GM23248 (cell line): ENCODE measurements at places on chromosomes 6 and 20. TPM values are rescaled to one million over a fixed set of nuclear protein-coding genes. Genes with fewer than 3 reads are reported as not detected.

The KCNK5 gene
- polyA plus RNA-seq: not detected in 2 replicates

The SRXN1 gene
- 57.8 and 58.6 TPM in 2 replicates for polyA plus RNA-seq

The HLA-DQB2 gene
- polyA plus RNA-seq: not detected in 2 replicates

The CEP85L gene
- polyA plus RNA-seq: 11.7 and 12.4 TPM in 2 replicates

GRCh38 chr6:128570680-128571063 is 50.3 kb upstream of the PTPRK start:
- no peak for DNase-seq
- H3K4me3 ChIP-seq: peak overlapping the region; percentile 60
- H3K36me3 ChIP-seq: no peaks in the 10 kb centered on the region

- no peaks in the 10 kb centered on the region for H3K36me3 ChIP-seq
- DNase-seq: no peak
- H3K4me1 ChIP-seq: peaks cover 22% of the 10 kb centered on the region
Observed at GRCh38 chr20:33419140-33419974, 18.0 kb upstream of the CDK5RAP1 start.

DNA sequence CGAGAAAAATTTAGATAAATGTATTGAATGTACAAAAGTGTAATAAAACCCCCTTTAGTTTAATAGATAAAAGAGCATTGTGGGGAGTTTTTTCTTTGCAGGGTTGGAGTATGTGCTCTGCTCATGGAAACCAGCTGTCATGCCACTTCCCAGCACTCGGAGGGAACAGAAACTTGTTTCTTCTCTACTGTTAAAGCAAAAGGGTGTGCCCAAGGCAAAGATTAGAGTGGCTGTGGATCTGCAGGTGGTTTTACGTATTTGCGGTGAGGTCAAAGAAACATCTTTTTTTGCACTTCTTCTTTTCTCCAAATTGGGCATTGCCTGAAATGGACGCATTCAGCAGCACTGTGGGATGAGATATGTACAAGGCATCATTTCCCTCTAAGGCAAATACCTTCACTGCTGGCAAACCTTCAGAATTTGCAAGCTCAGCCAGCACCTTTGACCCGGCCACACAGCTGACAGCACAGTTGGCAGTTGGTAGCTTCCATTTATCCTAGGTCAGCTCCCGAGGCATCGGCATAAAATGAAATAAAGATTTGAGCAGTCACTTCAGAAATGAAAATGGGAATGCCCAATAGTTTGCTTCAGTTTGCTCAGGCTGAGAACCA is 178.4 kb upstream of the EYA4 start:
- H3K27me3 ChIP-seq: no peaks in the 10 kb centered on the region
- H3K4me1 ChIP-seq: peaks cover 9% of the 10 kb centered on the region
- no peak overlapping the region for H3K4me3 ChIP-seq
- no peak overlapping the region for H3K27ac ChIP-seq

- H3K27me3 ChIP-seq: peaks cover 20% of the 10 kb centered on the region
- H3K27ac ChIP-seq: no peak overlapping the region
- no peaks in the 10 kb centered on the region for H3K36me3 ChIP-seq
Observed at GRCh38 chr6:99350573-99350972, 1.1 kb upstream of the FAXC start.

- peaks cover 16% of the 10 kb centered on the region for H3K27me3 ChIP-seq
- peaks cover 11% of the 10 kb centered on the region; the same call in 1 of the 2 replicates for H3K4me1 ChIP-seq
- no peak overlapping the region for H3K27ac ChIP-seq
- H3K4me3 ChIP-seq: no peak overlapping the region
Observed at GRCh38 chr6:39773782-39774181, 18.4 kb upstream of the DAAM2 start.

- no peak overlapping the region for H3K27ac ChIP-seq
- H3K4me3 ChIP-seq: no peak overlapping the region
- no peaks in the 10 kb centered on the region for H3K36me3 ChIP-seq
- no peak for DNase-seq
- H3K4me1 ChIP-seq: no peaks in the 10 kb centered on the region
Observed at GRCh38 chr6:154672086-154672485, 61.1 kb upstream of the SCAF8 start.

- H3K27ac ChIP-seq: peak within 1 kb of the TSS; percentile 99
- peaks cover 31% of the 10 kb centered on the region for H3K4me1 ChIP-seq
- H3K4me3 ChIP-seq: peak within 1 kb of the TSS; percentile 88
Observed at GRCh38 chr6:150865406-150866146, at the start of gene MTHFD1L. TSS of gene MTHFD1L (plus strand) at chr6:150865702. CDS start at chr6:150865823, 121 bp downstream.

DNA sequence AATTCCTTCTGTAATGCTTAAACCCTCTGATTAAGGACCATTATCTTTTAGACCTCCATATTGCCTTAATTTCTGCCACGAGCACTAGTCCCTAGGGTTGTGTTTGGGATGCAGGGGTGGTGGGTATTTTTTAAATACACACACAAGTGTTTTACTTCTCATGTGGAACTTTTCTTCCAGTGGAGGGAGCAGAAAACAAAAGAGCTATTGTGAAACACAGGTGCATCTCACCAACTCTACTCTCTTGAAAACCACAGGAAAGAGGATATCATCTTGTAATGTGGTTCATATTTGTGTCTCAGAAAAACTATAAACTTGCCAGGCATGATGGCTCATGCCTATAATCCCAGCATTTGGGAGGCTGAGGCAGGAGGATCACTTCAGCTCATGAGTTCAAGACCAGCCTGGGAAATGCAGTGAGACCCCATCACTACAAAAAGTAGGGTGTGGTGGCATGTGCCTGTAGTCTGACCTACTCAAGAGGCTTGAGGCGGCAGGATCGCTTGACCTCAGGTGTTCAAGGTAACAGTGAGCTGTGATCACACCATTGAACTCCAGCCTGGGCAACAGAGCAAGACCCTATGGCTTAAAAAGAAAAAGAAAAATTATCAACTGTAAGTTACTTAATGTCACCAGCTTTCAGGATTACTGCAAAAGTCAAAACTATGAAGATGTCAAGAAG is 37.3 kb downstream of the MRS2 start:
- no peaks in the 10 kb centered on the region for H3K36me3 ChIP-seq
- no peaks in the 10 kb centered on the region for H3K27me3 ChIP-seq
- no peaks in the 10 kb centered on the region for H3K4me1 ChIP-seq

DNA sequence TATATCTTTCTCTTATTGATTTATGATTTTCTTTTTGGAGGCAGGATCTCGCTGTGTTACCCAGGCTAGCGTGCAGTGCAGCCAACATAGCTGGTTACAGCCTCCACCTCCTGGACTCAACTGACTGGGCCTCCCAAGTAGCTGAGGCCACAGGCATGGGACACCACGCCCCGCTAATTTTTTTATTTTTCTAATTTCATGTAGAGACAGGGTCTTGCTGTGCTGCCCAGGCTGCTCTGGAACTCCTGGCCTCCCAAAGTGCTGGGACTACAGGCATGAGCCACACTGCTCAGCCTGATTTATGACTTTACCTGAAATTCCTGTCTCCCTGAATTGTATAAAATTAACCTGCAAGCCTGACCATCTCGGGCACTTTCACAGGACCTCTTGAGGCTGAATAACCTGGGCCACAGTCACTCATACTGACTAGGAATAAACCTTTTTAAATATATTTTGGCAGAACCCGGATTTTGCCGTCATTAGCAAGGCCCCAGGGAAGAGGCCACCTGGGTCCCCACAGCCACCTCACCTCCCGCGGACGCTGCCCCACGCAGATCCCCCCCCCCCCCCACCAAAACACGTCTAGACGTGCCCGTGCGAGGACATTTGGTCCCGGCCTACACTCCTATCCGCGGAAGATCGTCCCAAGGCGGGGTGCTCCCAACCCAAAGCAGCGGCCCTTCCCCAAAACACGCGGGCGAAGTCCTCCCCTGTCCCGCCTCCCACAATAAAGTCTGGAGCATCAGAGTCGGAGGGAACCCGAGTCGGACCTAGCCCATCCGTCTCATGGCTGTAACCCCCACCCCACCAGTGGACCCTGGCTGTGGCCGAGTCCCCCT is 902 bp downstream of the ZNF337 start:
- H3K4me3 ChIP-seq: peak overlapping the region; percentile 94
- peak; percentile 44 for DNase-seq
- peak overlapping the region; percentile 66 for H3K27ac ChIP-seq

- no peaks in the 10 kb centered on the region for H3K36me3 ChIP-seq
- H3K27me3 ChIP-seq: no peaks in the 10 kb centered on the region
- H3K4me1 ChIP-seq: peaks cover 29% of the 10 kb centered on the region
- no peak for DNase-seq
- no peak overlapping the region for H3K4me3 ChIP-seq
Observed at GRCh38 chr6:105482921-105483320, 80.0 kb upstream of the PREP start.

DNA sequence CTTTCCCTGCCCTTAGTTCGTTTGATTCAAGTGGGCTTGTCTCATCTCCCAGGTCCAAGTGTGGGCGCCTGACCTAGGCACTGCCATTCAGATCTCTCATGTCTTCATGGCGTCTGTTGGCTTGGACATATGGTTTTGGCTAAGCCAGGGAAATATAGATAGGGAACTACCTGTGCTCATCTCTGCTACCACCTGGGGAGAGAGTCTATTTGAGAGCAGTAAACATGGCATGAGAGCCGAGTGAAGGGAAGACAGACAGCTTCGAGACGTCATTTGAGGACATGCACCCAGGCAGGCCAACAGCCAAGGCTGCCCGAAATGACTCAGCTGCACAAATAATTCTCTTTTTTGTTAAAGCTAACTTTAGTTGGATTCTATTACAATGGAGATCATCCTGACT is 370.7 kb upstream of the AGPAT4 start:
- no peaks in the 10 kb centered on the region for H3K36me3 ChIP-seq
- no peak overlapping the region for H3K4me3 ChIP-seq
- DNase-seq: peak; percentile 48
- no peak overlapping the region for H3K27ac ChIP-seq
- no peaks in the 10 kb centered on the region; the same call in 1 of the 2 replicates for H3K4me1 ChIP-seq
- no peaks in the 10 kb centered on the region for H3K27me3 ChIP-seq

GRCh38 chr6:156102129-156102528 is 646.5 kb upstream of the NOX3 start:
- H3K27ac ChIP-seq: no peak overlapping the region
- no peaks in the 10 kb centered on the region for H3K36me3 ChIP-seq
- peak; percentile 1 for DNase-seq
- no peaks in the 10 kb centered on the region for H3K27me3 ChIP-seq
- H3K4me3 ChIP-seq: no peak overlapping the region

- H3K27me3 ChIP-seq: no peaks in the 10 kb centered on the region
- no peak for DNase-seq
- no peaks in the 10 kb centered on the region for H3K36me3 ChIP-seq
Observed at GRCh38 chr6:139187489-139187888, 52.6 kb downstream of the HECA start.

DNA sequence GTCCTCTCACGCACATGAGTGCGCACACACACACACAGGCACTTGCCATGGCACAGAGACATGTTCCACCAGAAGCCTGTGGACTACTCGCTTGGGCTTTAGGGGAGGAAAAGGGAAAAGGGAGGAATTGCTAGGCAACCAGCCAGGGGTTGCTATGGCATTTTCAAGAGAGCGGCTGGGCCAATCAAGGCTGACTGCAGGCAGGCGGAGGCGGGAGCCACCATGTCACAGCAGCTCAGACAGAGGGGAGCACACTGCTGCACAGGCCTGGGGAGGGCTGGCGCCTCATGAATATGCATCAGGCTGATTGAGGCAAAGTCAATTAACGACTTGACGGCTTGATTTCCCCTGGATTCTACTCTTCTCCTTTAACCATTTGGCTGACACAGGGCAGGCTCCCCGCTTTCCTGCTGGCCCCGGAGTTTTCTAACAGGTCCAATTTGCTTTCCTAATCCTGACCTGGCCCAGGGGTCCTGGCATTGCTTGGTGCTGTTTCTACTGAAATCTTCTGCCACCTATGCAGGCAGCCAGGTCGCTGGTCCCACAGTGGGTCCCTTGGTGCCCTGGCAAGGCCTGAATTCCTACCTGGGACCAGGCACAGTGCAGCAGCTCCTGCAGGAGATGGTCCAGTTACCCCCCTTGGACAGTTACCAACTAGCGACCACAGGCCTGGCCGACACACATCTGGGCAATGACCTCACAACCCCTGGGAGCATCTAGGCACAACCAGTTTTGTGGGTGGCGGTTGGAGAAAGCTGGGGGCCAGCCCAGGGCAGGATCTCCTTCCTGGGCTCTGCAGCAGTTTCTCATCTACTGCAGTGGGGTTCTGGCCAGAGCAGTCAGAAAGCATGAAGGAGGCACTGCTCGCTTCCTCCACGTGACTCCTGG is 52.1 kb downstream of the YTHDF1 start:
- H3K27me3 ChIP-seq: peaks cover 35% of the 10 kb centered on the region
- no peak for DNase-seq
- H3K4me1 ChIP-seq: no peaks in the 10 kb centered on the region
- no peaks in the 10 kb centered on the region for H3K36me3 ChIP-seq
- H3K4me3 ChIP-seq: no peak overlapping the region
- H3K27ac ChIP-seq: no peak overlapping the region

DNA sequence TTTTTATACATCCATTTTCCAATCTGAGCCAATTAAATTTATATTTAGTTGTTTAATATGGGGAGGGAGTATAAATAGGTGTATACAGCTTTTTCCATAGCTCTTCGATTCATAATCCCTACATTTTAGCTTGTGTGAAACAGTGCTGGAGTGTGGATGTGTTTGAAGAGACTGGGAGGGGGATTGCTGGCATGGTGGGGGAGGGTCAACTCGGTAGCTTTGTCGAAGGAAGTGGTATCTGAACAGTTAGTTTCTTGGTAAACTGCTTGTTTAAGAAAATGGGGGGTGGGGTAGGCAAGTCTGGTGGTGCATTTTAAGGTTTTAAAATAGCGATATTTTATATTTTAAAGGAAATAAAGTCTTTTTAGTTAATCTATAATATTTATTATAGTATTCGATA is 1.4 kb upstream of the LIN28B start:
- H3K4me1 ChIP-seq: no peaks in the 10 kb centered on the region
- DNase-seq: no peak
- no peak overlapping the region for H3K4me3 ChIP-seq
- H3K36me3 ChIP-seq: no peaks in the 10 kb centered on the region
- peaks cover 86% of the 10 kb centered on the region for H3K27me3 ChIP-seq
- no peak overlapping the region for H3K27ac ChIP-seq

DNA sequence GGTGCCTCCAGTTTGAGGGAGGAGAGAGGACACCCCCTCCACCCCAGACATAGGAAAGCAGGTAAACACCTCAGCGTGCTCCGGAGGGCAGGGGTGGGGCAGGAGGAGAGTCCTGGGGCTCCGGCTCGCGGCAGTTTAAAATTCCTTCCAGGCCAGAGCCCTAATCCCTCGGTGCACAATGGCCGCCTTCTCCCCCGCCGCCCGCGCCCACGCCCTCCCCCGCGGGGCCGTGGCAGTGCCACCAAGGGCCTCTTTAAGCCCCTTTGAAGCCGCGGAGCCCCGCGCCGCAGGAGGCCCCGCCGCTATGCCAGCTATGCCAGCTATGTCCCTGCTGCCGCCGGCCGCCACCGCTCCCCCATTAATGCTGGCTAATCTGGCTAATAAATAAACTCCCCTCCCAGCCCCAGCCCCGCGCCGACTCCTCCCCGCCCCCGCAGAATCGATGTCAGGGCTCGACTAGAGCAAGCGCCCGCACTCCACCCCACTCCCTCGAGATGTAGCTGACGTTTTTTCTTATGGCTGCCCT is 125.1 kb downstream of the MRPL14 start:
- peaks cover 12% of the 10 kb centered on the region; the same call in 1 of the 2 replicates for H3K4me1 ChIP-seq
- peak; percentile 67 for DNase-seq
- H3K36me3 ChIP-seq: no peaks in the 10 kb centered on the region
- no peaks in the 10 kb centered on the region for H3K27me3 ChIP-seq

DNA sequence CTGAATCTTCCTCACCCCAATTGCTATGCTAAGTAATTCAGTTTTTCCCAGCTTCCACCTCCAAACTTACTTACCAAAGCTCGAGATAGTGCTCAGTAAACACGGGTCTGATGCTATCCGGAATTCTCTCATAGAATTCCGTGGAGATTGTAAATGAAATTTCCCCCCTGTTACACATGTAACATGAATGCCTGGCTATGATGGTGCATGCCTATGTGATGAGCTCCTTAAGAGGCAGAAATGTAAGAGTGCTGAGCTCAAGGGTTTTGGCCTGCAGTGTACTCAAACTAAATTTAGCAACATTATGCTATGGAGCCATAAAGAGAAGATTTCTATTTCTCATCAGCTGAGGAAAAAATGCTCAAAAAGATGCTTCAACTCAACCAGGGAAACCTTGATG is 133.4 kb upstream of the FUT9 start:
- DNase-seq: no peak
- H3K27me3 ChIP-seq: no peaks in the 10 kb centered on the region
- H3K4me1 ChIP-seq: no peaks in the 10 kb centered on the region
- no peaks in the 10 kb centered on the region for H3K36me3 ChIP-seq
- H3K4me3 ChIP-seq: no peak overlapping the region
